ENCODE measurements at places on chromosomes 2 and 18.

DNA sequence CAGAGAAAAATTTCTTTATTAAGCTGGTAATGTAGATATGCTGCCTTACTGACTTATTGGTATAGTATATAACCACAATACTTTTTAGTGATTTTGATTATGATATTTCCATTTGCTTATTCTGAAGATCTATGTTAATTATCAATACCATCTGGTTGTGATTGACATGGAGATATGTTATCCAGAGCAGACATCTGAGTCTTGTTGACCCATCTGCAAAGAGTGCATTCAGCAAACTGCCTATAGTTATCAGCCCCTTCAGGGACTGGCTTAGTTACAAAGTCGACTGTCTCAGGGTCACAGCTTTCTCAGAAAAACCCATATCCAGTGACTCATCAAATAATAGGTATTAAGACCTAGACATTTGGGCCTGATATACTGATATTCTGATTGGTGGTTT, 475.7 kb downstream of the DSC3 start:
- no peak for DNase-seq

DNA sequence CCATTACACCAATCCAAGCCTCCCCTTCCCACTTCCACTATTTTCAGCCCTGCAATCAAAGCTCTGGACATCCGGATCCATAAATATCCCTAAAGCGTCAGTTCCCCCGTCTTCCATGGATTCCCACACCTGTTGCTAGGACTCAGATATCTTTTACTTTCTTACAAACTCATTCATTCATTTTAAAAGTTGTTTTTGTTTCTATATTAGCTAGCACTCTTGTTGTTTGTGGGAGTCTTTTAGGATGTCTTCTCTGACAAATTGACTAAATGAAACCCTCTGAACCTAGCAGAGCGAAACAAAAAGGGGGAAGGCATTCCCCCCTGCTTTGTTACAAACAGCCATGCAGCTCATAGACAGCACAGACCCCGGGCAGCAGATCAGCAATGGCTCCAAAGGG, 9.0 kb upstream of the NBAS start:
- DNase-seq, result no peak

- DNase-seq, result no peak
Measured at GRCh38 chr18:76153691-76154090, 341.4 kb downstream of the ZNF516 start.

GRCh38 chr2:72153924-72154323, 6.3 kb upstream of the CYP26B1 start:
- DNase-seq, result no peak

DNA sequence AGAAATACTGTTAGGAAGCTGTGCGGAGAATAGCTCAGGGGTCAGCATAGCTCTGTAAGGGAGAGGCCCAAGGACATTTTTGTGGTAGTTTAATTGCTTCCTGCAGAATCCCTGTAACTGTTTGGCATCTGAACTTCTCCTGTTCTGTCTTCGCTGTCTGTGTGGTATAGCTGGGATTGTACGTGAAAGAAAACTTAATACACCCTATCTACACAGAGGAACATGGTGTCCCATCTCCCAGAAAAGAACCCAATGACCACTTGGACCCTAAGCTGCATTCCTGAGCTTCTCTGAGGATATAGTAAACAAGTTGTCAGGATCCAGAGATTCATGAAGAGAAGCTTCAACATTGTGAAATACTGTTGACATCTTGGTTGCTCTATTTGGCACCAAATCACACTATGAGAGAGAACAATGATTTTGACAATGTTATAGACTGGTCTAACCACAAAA, 81.3 kb downstream of the CDC42EP3 start:
- no peak for DNase-seq

DNA sequence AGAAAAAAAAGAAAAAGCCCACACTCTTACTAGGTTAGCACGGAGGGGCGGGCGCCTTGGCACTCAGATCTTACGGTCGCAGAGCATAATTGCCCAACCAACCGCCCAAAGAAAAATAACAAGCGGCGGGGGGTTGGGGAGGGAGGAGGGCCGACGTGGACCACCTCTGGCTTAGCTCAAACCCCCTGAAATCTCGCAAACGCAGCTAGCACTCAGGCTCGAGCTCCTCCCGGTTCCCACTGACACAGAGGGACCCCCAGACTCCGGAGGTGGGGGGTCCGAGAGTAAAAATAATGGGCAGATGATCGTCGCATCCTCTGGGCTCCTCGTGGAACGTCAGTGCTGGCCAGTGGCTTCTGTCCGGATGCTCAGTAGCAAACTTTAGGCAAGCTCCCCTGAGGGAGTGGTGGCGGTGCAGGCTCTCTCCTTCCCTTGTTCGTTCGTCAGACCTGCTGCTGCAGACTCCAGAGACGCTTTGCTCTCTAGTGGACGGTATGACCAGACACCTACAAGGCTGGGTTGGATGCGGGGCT, 12.0 kb downstream of the CATIP start:
- DNase-seq, result no peak

DNA sequence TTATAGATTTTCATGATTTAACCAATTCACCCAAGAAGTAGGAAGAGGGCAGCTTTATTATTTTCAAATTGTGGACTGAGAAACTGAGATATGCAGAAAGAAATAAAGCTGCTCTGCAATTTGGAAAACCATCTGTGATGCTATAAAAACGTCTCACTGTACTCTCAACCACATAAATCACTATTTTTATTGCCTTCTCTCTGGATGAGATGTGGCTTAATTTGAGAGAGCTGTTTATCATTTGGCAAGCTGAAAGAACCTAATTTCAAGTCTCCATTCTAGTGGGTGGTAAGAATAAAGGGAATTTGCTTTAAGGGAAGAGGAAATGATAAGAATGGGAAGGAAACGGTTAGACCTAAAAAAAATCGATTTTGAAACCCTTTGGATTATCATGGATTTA, 49.9 kb upstream of the CYP1B1 start:
- DNase-seq, result no peak

GRCh38 chr2:25400169-25400568, 58.4 kb upstream of the DNMT3A start:
- DNase-seq, result no peak

GRCh38 chr18:75293591-75293990, 83.0 kb downstream of the TSHZ1 start:
- no peak for DNase-seq

DNA sequence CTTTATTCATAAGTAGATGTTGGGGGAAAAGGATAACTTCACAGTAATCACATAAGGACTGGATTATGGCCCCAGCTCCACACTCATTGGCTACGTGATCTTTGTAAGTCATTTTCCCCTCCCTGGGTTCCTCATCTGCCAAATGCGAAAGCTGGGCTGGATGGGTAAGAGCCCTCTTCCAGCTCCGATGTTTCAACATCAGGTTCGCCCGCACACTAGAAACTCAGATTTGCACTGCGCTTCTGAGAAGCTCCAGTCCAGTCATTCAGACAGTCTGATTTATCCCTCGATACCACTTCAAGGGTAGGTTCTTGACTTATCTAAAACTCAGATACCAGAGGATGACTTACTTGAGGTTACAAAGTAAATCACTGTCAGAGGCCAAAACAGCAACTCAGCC, 31.0 kb upstream of the RMDN2 start:
- no peak for DNase-seq

DNA sequence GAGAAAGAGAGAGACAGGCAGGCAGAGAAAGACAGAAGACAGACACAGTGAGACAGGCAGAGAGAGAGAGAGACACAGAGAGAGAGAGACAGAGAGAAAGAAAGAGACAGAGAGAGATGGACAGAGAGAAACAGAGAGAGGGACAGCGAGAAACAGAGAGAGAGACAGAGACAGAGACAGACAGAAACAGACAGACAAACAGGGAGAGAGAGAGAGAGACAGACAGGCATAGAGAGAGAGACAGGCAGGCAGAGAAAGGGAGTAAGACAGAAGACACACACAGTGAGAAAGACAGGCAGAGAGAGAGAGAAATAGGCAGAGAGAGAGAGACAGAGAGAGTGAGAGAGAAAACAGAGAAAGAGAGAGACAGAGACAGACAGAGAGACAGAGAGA, 105.3 kb upstream of the ANKRD30BL start:
- DNase-seq, result no peak

DNA sequence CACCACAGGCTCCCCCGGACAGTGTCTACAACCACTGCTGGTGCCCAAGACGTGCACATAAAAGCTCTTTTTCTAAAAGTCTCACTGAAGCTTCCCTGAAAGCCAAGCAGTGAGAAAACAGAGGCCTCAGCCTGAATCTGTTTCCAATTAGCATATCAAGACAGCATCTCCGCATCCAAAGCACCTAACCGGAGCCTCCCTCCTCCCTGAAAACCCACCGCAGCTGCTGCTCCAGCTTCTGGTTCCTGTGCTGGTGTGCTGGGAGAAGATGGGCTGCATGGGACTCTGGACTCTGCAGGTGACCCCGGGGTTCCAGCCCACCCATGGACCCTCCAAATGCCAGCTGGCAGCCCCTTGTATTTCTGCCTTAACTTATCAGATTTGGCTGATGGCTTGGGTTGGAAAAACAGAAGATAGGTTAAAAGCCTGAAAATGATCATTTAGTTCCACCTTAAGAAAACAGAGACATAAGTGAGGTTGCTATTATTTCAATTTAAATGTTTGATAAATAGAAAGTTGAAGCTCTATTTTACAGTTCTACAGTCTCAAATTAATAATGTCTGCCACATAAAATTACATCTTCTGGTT, 103.3 kb downstream of the TMEM18 start:
- DNase-seq, result no peak

- no peak for DNase-seq
Measured at GRCh38 chr18:30485078-30485477, 557.5 kb downstream of the DSC3 start.

- no peak for DNase-seq
Measured at GRCh38 chr2:174024524-174025270, 59.5 kb upstream of the SP3 start.

- DNase-seq, result no peak
Measured at GRCh38 chr2:12514631-12515437, 201.9 kb upstream of the TRIB2 start.

DNA sequence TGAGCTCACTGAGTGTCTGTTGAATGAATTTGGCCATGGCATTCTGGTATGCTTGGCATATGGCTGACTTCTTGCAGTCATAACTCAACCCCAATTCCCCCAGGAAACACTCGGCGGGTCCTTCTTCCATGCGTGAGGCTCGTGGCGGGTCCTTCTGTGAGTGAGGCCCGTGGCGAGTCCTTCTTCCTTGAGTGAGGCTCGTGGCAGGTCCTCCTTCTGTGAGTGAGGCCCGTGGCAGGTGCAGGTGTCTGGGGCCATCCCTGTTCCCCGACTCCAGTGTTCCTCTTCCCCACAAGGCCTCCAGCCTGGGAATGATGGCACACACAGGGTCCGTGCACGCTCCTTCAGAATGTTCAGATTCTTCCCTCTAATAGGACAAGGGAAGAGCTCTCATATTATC, 169.0 kb downstream of the EIPR1 start:
- no peak for DNase-seq

GRCh38 chr2:66470199-66470598, 35.3 kb downstream of the MEIS1 start:
- DNase-seq, result no peak

DNA sequence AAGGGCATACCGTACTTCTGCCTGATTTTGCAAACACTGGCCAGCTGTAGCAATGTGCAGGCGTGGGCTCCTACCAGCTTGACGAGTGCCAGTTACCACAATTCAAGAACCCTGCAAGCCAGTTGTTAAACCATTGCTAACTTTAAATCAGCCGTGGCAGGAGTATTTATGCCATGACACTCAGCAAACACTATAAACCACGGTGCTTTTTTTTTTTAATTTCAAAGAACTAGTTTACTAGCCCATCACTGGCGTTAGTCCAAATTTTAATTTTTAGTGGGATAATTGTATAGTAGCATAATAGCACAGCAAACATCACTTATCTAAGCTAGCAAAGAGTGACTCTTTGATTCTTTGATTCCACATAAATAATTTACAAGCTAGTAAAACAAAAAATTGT, 111.1 kb downstream of the COL4A4 start:
- DNase-seq, result no peak

DNA sequence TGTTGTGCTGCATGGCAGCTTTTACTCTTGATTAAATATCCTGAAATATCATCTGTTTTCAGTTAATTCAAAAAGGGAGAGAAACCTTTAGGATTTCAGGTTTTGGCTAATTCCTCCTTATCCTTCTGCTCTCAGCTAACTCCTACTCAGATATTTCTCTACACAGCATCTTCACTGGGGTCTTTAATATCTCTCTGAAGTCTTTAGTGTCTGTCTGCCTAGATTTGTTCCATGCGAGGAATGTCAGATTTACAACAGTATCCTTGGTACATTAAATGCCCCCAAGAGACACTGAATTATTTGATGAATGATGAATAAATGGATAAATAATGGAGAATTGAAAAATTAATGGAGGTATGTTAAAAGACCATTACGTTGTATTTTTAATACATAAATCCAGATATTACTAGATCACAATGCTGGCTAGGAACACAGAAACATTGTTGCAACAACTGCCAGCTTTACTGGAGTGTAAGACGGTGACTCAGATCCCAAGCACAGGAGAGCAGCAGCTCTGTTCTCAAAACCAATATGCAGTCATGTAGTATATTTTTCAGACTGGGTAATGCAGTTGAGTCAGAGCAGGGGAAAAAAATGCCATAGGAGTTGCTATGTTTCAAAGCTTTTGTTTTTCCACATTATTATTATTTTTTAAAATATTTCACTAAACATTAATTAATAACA, 388.0 kb upstream of the SYT4 start:
- DNase-seq, result no peak

GRCh38 chr2:220704810-220705209, 867.3 kb downstream of the EPHA4 start:
- DNase-seq, result no peak

DNA sequence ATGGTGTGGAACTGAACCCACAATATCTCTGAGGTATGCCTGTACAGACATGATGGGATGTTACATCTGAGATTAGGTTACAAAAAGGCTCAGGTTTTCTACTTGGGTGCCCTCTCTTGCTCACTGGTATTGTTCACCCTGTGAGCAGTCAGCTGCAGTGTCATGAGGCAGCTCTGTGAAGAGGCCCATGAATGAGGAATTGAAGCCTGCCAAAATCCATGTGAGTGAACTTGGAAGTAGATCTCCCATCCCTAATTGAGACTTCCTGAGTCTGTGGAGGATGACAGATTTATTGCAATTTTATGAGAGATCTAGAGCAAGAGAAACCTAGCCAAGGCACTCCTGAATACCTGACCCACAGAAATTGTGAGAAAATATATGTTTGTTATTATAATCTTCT, 404.9 kb upstream of the ZEB2 start:
- no peak for DNase-seq

DNA sequence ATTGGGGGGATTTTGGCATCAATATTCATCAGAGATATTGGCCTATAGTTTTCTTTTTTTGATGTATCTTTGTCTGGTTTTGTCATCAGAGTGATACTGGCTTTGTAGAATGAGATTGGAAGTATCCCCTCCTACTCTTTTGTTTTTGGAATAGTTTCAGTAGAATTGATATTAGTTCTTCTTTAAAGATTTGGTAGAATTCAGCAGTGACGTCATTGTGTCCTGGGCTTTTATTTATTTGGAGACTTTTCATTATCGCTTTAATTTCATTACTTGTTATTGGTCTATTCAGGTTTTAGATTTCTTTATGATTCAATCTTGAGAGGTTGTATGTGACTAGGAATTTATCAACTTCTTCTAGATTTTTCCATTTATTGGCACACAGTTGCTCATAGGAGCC, 825.5 kb upstream of the NXPH2 start:
- no peak for DNase-seq
